Activated T-helper 1 cell treated with anti-CD3 and anti-CD28 coated beads, Interleukin-12 subunit alpha, Interleukin-12 subunit beta, Interleukin-2, Interleukin-4 antibody, amounts not matched to agents 30 ng/mL and 10 ng/mL and 1 ng/mL, durations not matched to agents 14 hours and 24 hours and 36 hours (primary cell): ENCODE measurements at places on chromosomes 1 and 21. TPM values are rescaled to one million over a fixed set of nuclear protein-coding genes. Genes with fewer than 3 reads are reported as not detected.

- no peak for DNase-seq
- no peaks in the 10 kb centered on the region for H3K4me1 ChIP-seq
Observed at GRCh38 chr1:10608690-10609089, 133.9 kb downstream of the PEX14 start.

Gene OR2G3
- not detected in 2 replicates for total RNA-seq

- no peaks in the 10 kb centered on the region for H3K4me1 ChIP-seq
- no peak overlapping the region for H3K4me3 ChIP-seq
- no peaks in the 10 kb centered on the region for H3K36me3 ChIP-seq
Observed at GRCh38 chr1:218259800-218260199, 25.3 kb upstream of the RRP15 start.

Gene VHLL
- total RNA-seq: 0.56 TPM in 1 of 2 replicates, not detected in the other

Gene NUF2
- 36.8 and 37.7 TPM in 2 replicates for total RNA-seq

- no peak for DNase-seq
- H3K27ac ChIP-seq: no peak overlapping the region
- no peak overlapping the region for H3K4me3 ChIP-seq
- no peaks in the 10 kb centered on the region for H3K36me3 ChIP-seq
Observed at GRCh38 chr1:225534135-225534534, 106.3 kb upstream of the LBR start.

Gene RGS8
- total RNA-seq: not detected in 2 replicates

- H3K36me3 ChIP-seq: no peaks in the 10 kb centered on the region
- no peak overlapping the region for H3K4me3 ChIP-seq
- H3K27me3 ChIP-seq: no peaks in the 10 kb centered on the region
- H3K4me1 ChIP-seq: no peaks in the 10 kb centered on the region
- DNase-seq: no peak
Observed at GRCh38 chr1:187396929-187397796, 568.4 kb downstream of the PLA2G4A start.

GRCh38 chr1:109912214-109912861 is 1.7 kb downstream of the CSF1 start:
- H3K4me1 ChIP-seq: peaks cover 83% of the 10 kb centered on the region
- no peak for DNase-seq
- peak overlapping the region; percentile 95 for H3K27ac ChIP-seq
- H3K36me3 ChIP-seq: peaks cover 46% of the 10 kb centered on the region
- H3K27me3 ChIP-seq: no peaks in the 10 kb centered on the region

- H3K4me1 ChIP-seq: no peaks in the 10 kb centered on the region
- peaks cover 25% of the 10 kb centered on the region for H3K27me3 ChIP-seq
- no peaks in the 10 kb centered on the region for H3K36me3 ChIP-seq
- DNase-seq: no peak
- H3K4me3 ChIP-seq: no peak overlapping the region
Observed at GRCh38 chr21:14358775-14359174, 24.2 kb downstream of the HSPA13 start.

DNA sequence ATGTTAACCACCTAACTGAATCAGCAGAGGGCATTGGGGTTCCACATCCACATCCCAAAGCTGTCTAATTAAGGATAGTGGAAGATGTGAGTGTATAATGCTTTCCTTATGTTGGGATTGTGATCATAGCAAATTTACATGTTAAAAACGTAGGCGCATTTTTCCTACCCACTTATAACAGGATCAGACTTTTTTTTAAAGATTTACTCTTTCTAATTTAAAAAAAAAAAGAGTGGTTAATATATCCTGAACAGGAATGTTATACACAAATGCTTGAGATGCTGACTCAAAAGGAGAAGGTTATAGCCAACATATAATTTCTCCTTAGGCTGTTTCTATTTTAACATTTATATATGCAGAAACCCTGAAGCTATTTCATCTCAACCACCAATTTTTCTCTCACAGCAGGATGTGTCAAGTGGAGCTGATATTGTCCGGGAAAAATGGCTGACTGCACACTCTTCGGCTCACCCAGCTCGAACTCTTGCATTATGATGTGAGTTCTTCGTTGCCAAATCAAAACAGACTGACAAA is 40.3 kb downstream of the RGS5 start:
- H3K27ac ChIP-seq: no peak overlapping the region
- no peaks in the 10 kb centered on the region for H3K27me3 ChIP-seq
- no peak overlapping the region for H3K4me3 ChIP-seq
- no peak for DNase-seq
- no peaks in the 10 kb centered on the region for H3K36me3 ChIP-seq
- H3K4me1 ChIP-seq: no peaks in the 10 kb centered on the region

GRCh38 chr1:212791261-212791675 is 309 bp downstream of the NSL1 start:
- H3K36me3 ChIP-seq: peaks cover 17% of the 10 kb centered on the region
- DNase-seq: no peak
- no peaks in the 10 kb centered on the region for H3K27me3 ChIP-seq
- H3K4me1 ChIP-seq: peaks cover 30% of the 10 kb centered on the region

Gene HCRTR1
- not detected in 2 replicates for total RNA-seq

DNA sequence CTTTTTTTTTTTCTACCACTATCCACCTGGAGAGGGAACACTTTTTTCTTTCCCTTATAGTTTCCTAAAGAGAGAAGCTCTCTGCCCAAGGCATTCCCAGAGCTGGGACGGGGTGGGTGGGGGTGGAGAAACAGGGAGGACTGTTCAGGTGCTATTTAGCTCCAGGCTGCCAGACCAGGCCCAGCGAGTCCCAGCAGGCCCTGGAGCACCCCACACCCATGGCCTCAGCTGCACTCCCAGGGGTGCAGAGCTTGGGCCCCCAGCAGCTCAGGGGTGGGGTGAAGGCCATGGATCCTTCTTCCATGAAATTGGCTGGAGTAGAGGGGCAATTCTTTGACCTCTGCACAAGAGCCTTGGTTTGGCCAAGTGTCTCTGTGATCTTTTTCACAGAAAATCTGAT is 4.1 kb downstream of the ETV3L start:
- no peak overlapping the region for H3K27ac ChIP-seq
- no peak overlapping the region for H3K4me3 ChIP-seq
- no peak for DNase-seq
- H3K36me3 ChIP-seq: no peaks in the 10 kb centered on the region
- H3K27me3 ChIP-seq: peaks cover 1% of the 10 kb centered on the region

- no peaks in the 10 kb centered on the region for H3K36me3 ChIP-seq
- no peaks in the 10 kb centered on the region for H3K4me1 ChIP-seq
- no peak for DNase-seq
- no peak overlapping the region for H3K27ac ChIP-seq
Observed at GRCh38 chr21:27719226-27719625, 752.3 kb upstream of the ADAMTS5 start.

- no peak overlapping the region for H3K4me3 ChIP-seq
- peaks cover 24% of the 10 kb centered on the region for H3K27me3 ChIP-seq
- no peak overlapping the region for H3K27ac ChIP-seq
- H3K36me3 ChIP-seq: no peaks in the 10 kb centered on the region
- DNase-seq: no peak
Observed at GRCh38 chr1:85544689-85545215, 35.8 kb upstream of the CCN1 start.

Gene ADAMTS4
- 0.23 and 0.24 TPM in 2 replicates for total RNA-seq

GRCh38 chr1:221947731-221948130 is 205.8 kb upstream of the DUSP10 start:
- no peak overlapping the region for H3K27ac ChIP-seq
- no peak overlapping the region for H3K4me3 ChIP-seq
- no peaks in the 10 kb centered on the region for H3K27me3 ChIP-seq
- no peaks in the 10 kb centered on the region for H3K36me3 ChIP-seq
- no peak for DNase-seq

DNA sequence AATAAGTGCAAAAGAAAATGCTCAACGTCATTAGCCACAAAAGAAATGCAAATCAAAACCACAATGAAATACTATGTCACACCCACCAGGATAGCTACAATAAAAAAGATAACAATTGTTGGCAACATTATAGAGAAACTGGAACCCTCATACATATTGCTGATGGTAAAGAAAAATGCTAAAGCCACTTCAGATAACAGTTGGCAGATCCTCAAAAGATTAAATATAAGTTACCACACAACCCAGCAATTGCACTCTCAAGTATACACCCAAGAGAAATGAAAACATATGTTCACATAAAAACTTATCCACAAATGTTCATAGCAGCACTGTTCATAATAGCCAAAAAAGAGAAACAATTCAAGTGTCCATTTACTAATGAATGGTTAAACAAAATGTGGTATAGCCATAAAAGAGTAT is 20.7 kb downstream of the TRIM33 start:
- H3K4me1 ChIP-seq: peaks cover 31% of the 10 kb centered on the region
- DNase-seq: no peak
- H3K27ac ChIP-seq: no peak overlapping the region
- peaks cover 14% of the 10 kb centered on the region for H3K36me3 ChIP-seq
- no peaks in the 10 kb centered on the region for H3K27me3 ChIP-seq

GRCh38 chr1:31510304-31510703 is 66.0 kb upstream of the TINAGL1 start:
- no peaks in the 10 kb centered on the region for H3K36me3 ChIP-seq
- peaks cover 8% of the 10 kb centered on the region for H3K27me3 ChIP-seq
- H3K27ac ChIP-seq: peak overlapping the region; percentile 30
- H3K4me3 ChIP-seq: no peak overlapping the region
- no peak for DNase-seq

DNA sequence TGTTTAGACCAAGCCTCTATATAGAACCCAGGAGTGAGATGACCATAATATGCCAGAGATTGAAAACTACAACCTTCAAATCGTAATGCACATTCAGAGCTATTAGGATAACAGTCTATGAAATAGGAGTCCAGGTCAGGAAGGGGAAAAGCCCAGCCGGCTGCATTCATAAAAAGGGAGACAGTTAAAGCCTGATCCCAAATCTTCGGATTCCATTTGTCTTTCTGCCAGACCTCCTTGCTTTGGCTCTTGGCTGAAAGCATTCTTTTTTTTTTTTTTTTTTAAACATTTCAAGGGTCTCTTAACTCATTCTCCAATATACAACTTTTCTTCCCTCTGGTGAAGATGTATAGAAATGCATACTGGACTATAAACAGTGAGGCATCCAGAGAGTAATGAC is 81.1 kb downstream of the NTPCR start:
- no peak overlapping the region for H3K27ac ChIP-seq
- DNase-seq: no peak
- no peaks in the 10 kb centered on the region for H3K4me1 ChIP-seq
- peaks cover 3% of the 10 kb centered on the region for H3K36me3 ChIP-seq
- no peaks in the 10 kb centered on the region for H3K27me3 ChIP-seq

DNA sequence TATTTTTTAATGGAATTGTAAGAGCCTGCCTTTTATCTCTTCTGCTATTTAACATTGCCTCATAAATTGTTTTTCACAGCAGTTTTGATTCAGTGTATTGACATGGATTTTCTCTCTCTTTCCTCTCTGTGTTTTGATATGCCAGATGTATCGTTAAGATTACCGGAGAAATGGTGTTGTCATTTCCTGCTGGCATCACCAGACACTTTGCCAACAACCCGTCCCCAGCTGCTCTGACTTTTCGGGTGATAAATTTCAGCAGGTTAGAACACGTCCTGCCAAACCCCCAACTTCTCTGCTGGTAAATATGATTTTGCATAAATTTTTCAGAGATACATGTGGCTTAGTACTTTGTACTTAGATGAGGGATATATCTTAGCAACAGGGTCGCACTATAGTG is 23.1 kb upstream of the DYNLT5 start:
- H3K4me1 ChIP-seq: peaks cover 27% of the 10 kb centered on the region
- H3K27me3 ChIP-seq: peaks cover 6% of the 10 kb centered on the region
- H3K4me3 ChIP-seq: no peak overlapping the region
- DNase-seq: no peak

Gene LCE3C
- total RNA-seq: not detected in 2 replicates

DNA sequence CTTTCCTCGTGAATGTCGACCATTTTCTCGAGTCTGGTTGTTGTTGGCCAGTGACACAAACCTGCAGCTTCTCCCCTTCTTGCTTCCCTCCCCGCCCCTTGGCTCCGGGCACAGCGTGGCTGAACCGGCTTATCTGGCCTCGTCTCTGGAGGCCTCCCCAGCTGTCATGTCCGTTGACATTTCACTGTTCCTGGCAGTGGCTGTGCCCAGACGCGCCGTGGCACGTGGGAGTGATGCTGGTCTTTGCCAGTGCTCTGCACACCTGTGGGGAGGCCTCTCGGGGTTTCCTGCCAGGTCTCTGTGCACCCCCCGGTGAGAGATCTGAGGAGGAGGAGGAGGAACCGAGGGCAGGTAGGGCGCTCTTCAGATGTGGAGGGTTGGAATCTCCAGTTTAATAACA is 23.7 kb downstream of the SKI start:
- DNase-seq: no peak
- H3K27me3 ChIP-seq: no peaks in the 10 kb centered on the region
- peaks cover 7% of the 10 kb centered on the region for H3K4me1 ChIP-seq
- no peak overlapping the region for H3K27ac ChIP-seq
- peaks cover 23% of the 10 kb centered on the region for H3K36me3 ChIP-seq

GRCh38 chr21:44057960-44058651 is 46.0 kb downstream of the TRAPPC10 start:
- peaks cover 47% of the 10 kb centered on the region for H3K36me3 ChIP-seq
- H3K27me3 ChIP-seq: no peaks in the 10 kb centered on the region
- no peak for DNase-seq
- peaks cover 45% of the 10 kb centered on the region for H3K4me1 ChIP-seq

DNA sequence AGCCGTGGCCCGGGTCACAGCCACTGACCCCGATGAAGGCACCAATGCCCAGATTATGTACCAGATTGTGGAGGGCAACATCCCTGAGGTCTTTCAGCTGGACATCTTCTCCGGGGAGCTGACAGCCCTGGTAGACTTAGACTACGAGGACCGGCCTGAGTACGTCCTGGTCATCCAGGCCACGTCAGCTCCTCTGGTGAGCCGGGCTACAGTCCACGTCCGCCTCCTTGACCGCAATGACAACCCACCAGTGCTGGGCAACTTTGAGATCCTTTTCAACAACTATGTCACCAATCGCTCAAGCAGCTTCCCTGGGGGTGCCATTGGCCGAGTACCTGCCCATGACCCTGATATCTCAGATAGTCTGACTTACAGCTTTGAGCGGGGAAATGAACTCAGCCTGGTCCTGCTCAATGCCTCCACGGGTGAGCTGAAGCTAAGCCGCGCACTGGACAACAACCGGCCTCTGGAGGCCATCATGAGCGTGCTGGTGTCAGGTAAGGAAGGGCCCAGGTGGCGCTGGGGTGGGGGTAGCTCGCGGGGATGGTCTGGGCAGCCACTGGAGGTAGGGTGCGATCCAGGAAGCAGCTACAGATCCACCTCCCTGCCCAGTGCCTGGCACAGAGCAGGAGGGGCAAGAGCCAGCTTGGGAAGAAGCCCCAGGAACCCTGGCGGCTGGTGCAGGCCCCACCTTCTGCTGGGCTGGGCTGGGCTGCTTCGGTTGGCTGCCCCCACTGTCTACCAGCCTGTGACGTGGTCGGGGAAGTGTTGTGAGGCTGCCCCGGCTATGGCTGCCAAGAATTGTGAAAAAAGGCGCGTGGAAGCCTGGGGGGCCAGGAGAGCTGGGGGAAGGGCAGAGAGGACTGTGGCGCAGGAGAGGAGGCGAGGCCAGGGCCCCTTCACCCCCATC is 3.8 kb downstream of the CELSR2 start:
- H3K36me3 ChIP-seq: no peaks in the 10 kb centered on the region
- no peak for DNase-seq
- H3K27ac ChIP-seq: no peak overlapping the region
- H3K4me3 ChIP-seq: no peak overlapping the region
- peaks cover 11% of the 10 kb centered on the region for H3K27me3 ChIP-seq

Gene CD1D
- 0.22 TPM in 1 of 2 replicates, not detected in the other for total RNA-seq

- no peak overlapping the region for H3K4me3 ChIP-seq
- H3K36me3 ChIP-seq: peaks cover 5% of the 10 kb centered on the region
- no peak for DNase-seq
- H3K4me1 ChIP-seq: peaks cover 41% of the 10 kb centered on the region
- peak overlapping the region; percentile 60 for H3K27ac ChIP-seq
Observed at GRCh38 chr1:114342376-114342775, 168.6 kb downstream of the TRIM33 start.
